CD8-positive, alpha-beta memory T cell (primary cell): ENCODE measurements at places on chromosomes 1 and 21.

DNA sequence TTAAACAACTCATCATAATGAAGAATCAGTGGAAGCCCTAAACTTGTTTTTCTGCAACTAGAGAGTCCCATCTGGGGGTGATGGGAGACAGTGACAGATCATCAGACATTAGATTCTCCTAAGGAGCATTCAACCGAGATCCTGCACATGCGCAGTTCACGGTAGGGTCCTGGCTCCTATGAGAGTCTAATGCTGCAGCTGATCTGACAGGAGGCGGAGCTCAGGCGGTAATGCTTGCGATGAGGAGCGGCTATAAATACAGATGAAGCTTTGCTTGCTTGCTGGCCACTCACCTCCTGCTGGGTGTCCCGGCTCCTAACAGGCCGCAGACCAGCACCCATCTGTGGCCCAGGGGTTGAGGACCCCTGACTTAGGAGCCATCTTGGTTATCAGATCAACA is 247.2 kb downstream of the FMN2 start:
- DNase-seq = no peak

DNA sequence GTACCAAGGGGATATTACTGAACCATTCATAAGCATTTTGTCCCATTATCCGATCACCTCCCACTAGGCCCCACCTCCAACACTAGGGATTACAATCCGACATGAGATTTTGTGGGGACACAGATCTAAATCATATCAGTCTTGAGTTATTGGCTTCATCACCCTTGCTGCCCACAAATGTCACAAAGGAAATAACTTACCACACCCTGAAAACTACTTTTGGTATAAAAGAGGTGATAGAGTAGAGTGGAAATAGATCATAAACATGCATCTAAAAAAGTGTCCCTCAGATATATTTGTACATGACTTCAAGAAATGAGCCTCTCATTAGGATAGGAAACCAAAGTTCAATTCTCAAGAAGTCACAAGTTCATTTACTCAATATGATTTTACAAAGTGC is 22.6 kb upstream of the FCRL3 start:
- peak; percentile 34 for DNase-seq

- no peak for DNase-seq
Measured at GRCh38 chr1:233606813-233607212, 7.1 kb upstream of the KCNK1 start.

DNA sequence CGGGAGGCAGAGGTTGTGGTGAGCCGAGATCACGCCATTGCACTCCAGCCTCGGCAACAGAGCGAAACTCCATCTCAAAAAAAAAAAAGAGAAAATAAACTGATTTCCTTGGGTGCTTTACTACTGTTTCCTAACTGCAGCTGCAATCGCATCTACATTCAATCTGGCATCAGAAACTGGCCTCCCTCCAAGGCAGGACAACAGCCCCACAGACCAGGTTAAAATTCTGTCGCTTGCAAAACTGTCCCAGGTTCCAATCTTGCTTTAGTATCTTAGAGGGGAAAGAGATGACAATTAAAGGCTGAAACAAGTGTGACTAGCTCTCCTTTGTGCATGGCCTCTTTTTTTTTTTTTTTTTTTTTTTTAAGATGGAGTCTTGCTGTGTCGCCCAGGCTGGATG is 32.4 kb upstream of the SLC25A33 start:
- no peak for DNase-seq

DNA sequence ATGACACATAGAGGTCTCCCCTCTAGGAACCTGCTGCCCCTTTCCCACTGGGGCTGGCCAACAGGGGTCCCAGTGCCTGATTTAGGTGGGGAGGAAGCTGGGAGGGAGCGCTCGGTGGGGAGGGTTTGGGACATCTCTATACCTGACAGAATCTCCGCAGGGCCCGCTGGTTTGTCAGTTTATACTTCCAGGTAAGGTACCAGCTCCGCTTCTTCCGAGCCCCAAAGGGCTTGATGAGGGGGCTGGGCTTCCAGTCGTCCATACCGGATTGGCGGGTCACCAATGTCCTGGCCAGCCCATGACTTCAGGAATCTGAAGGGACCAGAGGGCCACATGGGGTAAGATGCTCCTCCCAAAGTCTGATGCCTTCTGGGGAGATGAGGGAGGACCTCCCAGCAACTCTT is 672 bp downstream of the POMGNT1 start:
- DNase-seq = no peak
